Right lobe of liver (tissue), 6 donors: ENCODE measurements at places on chromosomes 16 and 17.

GRCh38 chr17:79833110-79833450, 6.2 kb downstream of the CBX4 start:
- DNase-seq: no peak

GRCh38 chr16:65767125-65767524, 599.4 kb upstream of the CDH5 start:
- DNase-seq: no peak

- DNase-seq: no peak
These were observed 41.6 kb upstream of the GSE1 start for GRCh38 chr16:85571563-85571812.

DNA sequence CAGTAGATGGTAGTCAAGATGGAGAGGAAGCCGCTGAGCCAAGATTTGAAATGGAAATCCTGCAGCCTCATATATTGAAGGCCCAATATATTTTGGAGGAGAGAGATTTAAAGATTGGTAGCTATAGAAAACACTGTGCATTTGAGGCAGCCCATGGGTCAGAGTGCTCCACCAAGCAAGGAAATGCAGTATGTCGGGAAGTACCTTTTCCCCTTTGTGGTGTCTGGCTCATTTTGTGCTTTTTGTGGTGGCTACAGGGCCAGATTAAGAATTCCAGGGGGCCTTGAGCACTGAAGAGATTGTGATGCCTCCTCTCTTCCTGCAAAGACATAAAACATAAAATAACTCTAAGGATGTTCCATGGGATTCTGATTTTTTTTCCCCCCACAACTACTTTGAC, 39.6 kb downstream of the CDRT15 start:
- no peak for DNase-seq

DNA sequence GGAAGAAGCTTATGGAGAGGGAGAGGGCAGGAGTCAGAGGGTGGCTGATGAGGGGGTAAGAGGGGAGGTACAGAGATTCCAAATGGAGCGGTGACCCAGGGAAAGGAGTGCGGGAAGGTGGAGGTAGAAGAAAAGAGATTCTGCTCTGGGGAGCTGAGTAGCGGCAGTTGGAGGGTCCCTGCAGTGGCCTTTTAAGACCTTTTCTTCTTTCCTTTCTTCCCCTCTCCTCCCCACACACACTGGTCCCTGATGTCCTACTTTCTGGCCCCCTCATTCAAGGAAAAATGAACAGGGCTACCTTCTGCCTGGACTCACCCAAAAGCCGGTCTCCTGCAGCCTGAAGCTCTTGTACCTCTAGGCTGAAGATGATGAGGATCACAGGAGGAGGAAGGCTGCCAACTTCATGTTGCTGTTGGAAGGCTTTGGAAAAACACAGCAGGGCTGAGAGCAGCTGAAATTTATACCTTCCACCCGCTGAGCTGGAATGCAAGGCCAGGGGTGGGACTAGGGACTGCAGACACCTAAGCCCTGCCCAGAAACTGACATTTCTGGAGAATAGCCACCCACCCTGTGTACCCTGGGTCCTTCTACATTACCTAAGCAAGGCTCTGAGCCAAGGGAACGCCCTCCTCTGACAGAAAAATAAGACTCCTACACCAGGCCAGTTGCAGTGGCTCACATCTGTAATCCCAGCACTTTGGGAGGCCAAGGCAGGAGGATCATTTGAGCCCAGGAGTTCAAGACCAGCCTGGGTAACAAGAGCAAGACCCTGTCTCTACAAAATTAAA, 9.4 kb upstream of the HEATR6 start:
- no peak for DNase-seq

- no peak for DNase-seq
These were observed 8.7 kb downstream of the VASN start for GRCh38 chr16:4380119-4381063.

- DNase-seq: no peak
These were observed 77.0 kb upstream of the SIAH1 start for GRCh38 chr16:48462106-48462740.

DNA sequence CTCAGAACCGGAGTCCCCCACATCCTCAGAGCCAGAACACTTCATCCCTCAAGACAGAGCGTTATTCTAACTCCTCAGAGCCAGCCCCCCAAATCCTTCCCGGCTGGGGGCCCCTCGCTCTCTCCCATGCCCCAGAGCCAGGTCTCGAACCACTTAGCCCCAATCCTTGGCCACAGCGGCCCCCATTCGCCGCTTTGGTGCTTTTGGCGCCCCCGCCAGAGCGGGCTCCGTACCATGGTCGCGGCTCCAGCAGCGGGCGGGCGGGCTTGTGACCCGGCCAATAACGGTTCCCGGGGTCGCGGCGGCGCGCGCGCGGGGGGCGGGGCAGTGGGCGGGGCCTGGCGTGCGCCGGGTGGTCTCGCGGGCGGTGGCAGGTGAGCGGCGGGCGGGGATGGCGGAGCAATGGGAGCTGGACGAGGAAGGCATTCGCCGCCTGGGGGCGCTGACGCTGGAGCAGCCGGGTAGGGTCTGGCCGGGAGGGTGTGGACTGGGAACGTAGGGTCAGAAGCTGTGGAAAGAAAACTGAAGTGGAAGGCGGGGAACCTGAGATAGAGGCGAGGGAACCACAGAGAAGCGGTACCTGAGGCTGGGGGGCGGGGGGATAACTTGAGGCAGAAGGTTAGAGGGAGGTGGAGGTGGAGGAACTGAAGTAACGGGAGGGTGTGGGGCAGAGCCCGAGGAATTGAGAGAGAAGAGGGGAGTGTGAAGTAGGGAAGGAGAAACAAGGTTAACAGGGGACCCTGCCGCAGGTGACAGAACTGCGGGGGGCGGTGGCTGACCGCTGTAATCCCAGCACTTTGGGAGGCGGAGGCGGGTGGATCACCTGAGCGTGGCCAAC, at the start of the genes KCTD19 and LRRC36:
Gene KCTD19 (minus strand): TSS at position 270 of the 838 bp plus-strand sequence. CDS start 34 bp downstream, at position 236.
Gene LRRC36 (plus strand): TSS at position 344 of the 838 bp plus-strand sequence. CDS start 48 bp downstream, at position 392.
- DNase-seq: peak; percentile 62

DNA sequence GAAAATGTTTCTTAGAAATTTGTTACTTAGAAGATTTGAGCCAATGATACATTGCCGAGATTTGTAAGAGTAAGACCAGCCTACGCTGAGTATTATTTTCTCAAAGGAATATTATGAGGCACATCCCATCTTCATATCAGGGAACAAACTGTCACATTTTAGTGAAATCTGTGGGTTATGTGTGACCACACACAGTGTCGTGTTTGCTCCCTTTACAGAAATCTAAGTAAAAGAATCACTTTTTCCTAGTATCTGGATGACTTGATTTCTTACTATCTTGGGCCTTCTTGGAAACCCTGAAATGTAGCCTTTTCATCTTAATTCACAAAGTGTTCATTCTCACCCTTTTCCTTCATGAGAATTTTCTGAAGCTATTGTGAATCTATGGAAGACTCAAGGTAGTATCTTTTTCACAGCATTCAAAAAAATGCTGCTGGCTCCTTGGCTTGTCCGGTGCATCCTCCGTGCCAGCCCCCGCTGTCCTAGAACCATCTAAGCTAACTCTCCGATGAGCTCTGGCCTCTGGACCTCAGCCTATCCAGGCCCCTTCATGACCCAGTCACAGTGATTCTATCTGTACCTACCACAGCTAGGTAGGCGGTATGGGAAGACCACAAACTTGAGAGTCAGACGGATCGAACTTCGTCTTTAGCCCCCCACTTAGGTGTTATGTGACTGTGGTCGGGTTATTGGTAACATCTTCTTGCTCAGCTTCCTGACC, 524.3 kb downstream of the MAF start:
- DNase-seq: no peak

DNA sequence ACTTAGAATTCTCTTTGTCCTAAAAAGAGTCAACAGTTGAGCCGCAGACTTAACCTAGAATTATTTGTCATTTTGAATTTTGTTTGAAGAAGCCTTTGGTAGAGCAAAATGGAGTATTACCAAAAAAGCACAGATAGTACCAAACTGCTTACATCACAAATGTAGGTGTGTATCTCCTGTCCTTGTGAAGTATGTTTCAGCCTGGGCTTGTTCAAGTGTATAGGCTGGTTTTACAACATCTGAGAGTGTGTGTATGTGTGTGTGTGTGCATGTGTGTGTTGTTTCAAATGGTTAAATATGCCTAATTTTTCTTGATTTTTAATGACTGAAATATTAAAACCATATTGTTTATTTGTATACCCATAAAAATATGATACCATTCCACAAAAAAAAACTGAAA, 188.7 kb upstream of the AXIN2 start:
- no peak for DNase-seq

- DNase-seq: no peak
These were observed 83.5 kb downstream of the CDYL2 start for GRCh38 chr16:80720804-80721371.

DNA sequence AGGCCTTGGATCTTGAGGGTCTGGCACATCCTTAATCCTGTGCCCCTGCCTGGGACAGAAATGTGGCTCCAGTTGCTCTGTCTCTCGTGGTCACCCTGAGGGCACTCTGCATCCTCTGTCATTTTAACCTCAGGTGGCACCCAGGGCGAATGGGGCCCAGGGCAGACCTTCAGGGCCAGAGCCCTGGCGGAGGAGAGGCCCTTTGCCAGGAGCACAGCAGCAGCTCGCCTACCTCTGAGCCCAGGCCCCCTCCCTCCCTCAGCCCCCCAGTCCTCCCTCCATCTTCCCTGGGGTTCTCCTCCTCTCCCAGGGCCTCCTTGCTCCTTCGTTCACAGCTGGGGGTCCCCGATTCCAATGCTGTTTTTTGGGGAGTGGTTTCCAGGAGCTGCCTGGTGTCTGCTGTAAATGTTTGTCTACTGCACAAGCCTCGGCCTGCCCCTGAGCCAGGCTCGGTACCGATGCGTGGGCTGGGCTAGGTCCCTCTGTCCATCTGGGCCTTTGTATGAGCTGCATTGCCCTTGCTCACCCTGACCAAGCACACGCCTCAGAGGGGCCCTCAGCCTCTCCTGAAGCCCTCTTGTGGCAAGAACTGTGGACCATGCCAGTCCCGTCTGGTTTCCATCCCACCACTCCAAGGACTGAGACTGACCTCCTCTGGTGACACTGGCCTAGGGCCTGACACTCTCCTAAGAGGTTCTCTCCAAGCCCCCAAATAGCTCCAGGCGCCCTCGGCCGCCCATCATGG, 4.0 kb upstream of the ADGRG3 start:
- no peak for DNase-seq

- no peak for DNase-seq
These were observed 1.8 kb downstream of the CFAP119 start for GRCh38 chr16:30760001-30760559.

DNA sequence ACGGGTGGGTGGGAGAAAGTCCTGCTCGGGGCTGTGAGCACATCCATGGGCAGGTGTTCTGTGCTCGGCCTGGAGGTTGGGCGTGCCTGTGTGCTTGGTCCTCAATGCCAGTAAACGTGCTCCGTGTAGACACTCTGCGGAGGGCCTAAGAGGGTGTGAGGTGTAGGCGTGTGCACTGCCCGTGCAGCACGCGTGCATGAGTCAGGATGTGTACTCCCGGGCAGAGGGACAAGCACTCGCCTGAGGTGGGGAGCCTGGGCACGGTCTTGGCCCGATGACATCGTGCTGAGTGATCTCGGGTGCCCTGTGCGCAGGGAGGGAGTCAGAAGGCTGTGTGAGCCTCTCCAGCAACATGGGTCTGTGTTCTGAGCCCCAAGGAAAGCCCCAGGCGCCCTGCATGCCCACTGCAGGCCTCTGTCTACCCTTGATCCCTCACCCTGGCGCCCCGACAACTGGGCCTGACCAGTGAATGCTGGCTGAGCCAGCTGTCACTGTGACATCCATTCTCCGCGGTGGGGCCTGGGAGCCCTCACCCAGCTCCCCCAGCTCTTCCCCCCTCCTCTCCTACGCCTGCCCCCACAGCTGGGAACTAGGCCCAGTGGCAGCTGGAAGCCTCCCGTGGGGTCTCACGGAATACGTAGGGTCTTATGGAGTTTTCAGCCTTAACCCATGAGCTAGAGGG, 23.5 kb upstream of the NXPH3 start:
- no peak for DNase-seq

- DNase-seq: no peak
These were observed 27.3 kb downstream of the STAT5A start for GRCh38 chr17:42315402-42316156.

DNA sequence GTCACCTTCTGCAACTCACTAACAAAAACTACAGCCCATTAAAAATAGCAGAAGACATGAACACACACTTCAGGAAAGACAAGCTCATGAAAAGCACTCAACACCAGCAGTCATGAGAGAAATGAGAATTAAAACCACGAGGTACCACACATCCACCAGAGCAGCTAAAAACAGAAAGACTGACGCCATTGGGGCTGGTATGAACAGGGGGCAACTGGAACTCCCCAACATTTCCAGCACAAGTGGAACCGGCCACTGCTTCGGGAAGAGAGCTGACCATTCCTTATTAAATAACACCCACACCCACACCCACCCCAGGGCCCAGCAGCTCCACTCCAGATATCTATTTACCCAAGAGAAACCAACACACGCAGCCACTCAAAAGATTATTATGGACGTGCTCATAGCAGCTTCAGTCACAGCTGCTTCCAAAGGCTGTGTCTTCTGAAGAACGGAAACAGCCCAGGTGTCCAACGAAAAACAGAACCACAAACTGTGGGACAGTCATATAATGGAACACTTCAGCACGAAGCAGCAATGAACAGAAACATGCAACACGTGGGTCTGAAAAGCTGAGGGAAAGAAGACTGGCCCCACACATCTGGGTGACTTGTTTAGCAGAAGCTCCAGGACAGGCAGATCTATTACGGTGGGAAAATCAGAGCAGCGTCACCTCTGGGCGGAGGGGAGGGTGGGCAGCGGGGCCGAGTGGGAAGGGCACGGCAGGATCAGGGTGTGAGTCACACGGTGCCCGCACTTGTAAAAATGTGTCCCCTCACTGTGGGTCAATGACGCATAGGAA, 41.1 kb downstream of the KLHDC4 start:
- DNase-seq: no peak

DNA sequence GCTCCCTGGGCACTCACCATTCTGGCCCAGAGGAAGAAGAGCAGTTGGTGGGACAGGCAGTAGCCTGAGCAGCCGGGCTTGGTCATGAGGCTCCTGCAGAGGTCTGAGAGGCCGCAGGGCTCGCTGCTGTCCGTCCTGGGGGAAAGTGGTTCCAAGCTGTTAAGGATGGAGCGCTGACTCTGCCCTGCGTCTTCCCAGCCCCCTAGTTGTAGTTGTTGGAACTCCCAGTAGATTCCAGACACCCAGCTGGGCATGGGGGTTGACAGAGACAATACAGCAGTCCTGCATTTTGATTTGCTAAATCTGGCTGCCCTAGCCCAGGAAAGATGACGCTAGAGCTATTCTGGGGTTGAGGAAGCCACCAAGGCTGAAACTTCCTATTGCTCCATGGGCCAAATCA, 7.3 kb downstream of the C16orf89 start:
- no peak for DNase-seq

GRCh38 chr17:50219939-50220465, 18.6 kb upstream of the COL1A1 start:
- no peak for DNase-seq

- no peak for DNase-seq
These were observed 11.9 kb downstream of the MAPT start for GRCh38 chr17:45906237-45906636.

DNA sequence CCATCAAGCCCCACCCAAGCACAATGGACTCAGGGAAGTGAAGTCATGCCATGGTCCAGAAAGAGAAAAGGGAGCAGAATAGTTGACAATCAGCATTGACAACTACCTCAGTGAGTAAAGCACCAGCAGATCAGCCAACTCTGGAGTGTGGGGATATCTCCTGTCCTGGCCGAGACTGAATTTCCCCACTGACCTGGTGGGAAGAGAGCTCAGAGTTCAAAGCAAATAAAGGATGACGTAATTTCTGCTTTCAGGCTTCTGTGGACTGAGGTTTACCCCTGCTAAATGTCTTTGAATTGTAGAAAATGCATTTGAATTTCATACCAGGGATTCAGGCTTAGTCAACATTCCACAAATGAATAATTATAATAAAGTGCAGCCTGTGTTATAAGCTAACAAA, 152.9 kb downstream of the CBLN1 start:
- DNase-seq: no peak
